ENCODE measurements at places on chromosomes 12 and 14. TPM values are rescaled to one million over a fixed set of nuclear protein-coding genes. Genes with fewer than 3 reads are reported as not detected.
A peak's percentile ranks its signal among the peaks of the same experiment; 100 is the strongest.

DNA sequence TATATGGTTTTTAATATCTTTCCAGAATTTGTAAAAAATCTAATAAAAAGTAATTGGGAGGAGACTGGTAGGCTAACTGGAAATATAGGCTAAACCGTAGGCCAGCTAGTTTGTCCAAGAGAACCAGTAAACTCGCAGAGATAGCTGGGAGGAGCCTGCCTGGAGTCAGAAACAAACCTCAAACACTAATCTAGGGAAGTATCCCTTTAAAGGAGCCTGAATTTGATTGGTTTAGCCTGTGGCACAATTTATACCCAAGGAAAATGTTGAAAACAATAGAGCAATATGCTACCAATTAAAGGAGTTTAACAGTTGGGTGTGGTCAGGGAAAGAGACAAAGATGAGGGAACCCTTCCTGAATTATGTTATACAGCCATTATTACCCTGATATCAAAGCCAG is 109.6 kb downstream of the EML5 start:
- DNase-seq, result no peak

- DNase-seq, result no peak
Measured at GRCh38 chr14:73760598-73761586, 46.7 kb upstream of the PNMA1 start.

GRCh38 chr14:90263748-90264449 is 7.5 kb downstream of the PSMC1 start:
- no peak for DNase-seq

DNA sequence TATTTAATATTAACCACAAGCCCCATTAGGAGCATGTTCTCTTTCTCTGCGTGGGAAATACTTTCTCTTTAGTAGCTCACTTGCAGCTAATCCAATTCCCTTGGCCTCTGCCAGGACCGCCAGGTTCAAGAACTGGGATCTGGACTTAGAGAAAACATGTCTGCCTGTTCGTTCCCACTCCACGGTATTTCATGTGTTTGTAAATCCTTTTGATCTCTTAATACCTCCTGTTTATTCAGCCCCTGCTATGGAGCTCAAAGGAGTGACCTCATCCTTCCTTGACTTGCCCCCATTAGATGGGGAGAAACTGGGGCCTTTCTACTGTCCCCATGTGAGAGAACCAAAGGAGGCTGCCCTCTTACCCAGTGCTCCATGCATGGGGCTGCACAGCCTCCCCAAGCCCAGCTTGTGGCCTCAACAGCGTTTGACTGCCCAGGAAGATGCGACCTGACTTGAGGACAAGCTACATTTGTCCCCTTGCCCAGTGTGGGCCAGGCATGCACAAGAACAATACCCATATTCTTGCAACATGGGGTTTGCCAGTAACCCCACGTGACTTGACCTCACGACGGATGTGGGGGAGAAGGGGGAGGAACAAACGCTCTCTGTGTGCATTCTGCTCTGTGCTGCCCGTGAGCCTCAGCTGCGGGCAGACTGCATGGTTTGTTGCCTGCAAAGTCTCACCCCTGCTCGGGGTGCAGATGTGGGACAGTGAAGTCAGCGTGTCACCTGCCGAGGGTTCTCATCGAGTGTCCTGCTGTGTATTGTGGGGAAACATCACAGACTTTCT is 30.3 kb downstream of the CD9 start:
- peak; percentile 62 for DNase-seq

- DNase-seq, result no peak
Measured at GRCh38 chr14:101335061-101335661, 226.1 kb upstream of the DIO3 start.

DNA sequence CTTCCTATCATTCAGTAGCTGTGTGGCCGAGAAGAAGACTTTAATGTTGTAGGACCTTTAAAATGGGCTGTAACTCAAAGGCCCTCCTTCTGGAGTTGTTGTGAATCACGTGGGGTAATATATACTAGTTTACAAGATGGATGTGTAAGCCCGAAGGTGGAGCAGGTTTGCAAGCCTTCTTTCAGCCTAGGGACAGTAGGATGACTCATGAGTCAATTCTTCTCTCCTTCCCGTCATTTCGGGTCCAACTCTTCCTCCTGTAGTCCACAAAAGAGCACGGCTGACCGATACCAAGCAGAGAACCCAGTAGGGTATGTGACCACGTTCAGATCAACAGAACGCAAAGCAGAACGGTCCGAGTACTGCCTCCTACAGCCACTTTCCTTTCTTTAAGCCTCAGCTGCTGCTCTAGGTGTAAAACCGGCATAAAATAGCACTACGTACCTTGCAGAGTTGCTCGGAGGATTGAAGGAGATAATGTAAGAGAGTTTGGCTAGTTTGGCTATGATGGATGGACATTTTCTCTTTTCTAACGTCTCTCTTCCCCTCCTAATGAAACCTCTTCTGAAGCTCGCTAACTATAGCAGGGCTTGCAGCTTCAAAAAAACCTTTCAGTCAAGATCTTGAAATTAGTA is 1.3 kb upstream of the RASSF3 start:
- peak; percentile 71 for DNase-seq

DNA sequence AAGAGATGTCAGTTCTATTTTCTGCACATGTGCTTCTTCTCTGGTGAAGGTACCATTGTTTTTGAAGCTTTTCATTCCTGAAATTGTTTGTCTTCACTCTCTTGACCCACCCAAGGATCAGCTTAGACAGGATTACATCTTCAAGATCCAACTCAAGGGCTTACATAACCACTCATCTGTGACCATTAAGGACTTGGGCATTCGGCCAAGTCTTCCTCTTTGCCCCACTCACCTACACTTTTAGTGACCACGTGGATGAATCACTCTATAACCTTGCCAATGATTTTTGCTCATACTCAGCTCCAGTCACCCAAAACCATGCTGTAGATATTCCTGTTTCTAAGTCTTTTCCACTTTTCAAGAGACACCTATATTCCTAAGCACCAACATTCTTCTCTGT is 36.5 kb upstream of the SSTR1 start:
- peak; percentile 90 for DNase-seq

DNA sequence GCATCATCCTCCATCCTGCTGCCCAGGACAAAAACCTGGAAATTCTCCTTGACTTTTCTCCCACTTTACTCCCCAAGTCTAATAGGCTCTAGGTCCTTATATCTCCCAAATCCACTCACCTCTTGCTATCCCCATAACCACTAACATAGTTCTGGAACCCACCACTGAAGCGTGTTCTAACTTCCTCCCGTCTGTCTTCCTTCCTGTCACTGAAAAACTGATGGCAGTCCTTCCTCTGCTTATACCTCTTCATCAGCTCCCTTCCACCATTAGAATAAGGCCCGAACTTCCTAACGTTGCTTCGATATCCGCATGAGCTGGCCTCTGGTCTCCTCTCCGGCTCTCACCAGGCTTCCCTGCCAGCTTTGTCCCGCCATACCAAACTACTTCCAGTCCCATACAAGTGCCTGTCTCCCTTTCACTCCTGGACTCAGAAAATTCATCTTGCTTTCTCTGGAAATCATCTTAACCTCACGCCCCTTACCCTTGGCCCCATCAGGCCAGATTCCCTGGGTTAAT is 63.0 kb upstream of the BCL2L14 start:
- DNase-seq, result no peak

- DNase-seq, result no peak
Measured at GRCh38 chr14:67059596-67059995, 129.6 kb upstream of the GARIN2 start.

DNA sequence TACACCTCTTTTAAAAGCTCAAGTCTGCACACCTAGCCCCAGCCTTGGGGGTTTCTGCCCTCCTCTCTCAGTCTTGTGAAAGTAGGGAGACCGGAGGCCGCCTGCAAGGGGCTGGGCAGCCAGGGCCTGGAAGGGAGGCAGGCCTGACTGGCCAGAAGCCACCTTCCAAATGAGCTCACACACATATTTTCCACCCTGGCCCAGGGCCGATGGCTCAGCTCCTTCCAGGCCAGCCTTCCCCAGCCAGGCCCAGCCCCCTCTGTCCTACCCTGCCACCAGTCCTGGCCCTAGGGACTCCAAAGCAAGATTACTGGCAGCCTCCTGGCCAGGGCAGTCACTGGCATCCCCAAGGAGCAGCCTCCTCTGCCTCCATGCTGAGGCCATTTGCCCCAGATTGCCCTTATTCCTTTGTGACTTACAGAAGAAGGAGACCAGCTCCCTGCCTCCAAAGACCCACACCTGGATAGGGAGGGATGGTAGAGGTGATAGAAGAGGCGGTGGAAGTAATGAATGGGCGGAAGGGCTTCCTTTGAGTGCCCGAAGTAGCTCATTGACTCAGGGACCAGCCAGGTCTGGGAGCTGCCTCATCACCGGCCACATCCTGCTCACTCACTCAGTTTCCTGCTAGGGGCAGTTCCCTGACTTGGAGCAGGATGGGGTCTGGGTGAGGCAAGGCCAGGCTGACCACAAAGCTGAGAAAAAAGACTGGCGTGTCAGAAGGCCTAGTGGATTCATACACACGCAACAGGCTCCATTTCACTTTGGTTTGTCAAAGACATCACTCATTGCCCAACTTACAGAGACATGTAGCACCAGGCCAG is 14.8 kb downstream of the MMP14 start:
- DNase-seq, result peak; percentile 92

GRCh38 chr12:89700191-89700810 is 8.3 kb downstream of the ATP2B1 start:
- DNase-seq, result peak; percentile 74

Gene RBM25
- total RNA-seq, result 22.1 TPM

DNA sequence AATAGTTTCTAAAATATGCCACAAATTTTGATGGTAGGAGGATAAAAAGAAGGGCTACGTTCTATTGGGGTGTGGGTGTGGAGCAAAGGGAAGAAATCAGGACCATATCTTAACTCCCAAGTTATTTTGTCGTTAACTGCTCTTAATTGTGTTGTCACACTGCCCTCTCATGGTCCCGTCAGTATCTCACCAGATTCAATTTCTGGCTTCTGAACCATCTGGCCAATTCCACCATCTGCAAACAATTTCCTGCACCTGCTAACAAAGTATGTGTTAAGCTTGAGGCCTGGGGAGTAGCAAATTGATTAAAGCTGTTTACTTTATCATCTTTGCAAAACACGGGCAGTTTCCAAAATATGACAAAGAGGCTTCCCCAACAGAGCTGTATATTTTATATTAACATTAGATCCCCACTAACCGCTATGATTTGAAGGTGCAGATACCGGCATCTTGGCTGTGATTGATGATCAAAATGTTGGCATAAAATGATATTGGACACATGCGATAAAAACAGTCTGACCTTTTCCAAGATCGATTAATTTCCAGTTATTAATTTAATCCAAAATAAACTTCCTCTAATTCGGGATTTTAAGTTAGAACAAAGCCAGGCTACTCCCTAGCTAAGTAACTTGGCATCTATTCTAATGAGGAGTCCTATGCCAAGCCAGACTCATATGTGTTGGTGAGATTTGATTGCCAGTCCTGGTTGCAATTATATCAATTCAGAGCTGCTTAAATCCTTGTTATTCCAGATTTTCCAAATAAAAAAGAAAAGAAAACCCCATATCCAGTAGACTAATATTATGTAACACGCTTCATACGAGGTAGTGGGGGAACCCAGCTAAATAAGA is 6.9 kb upstream of the DNM1L start:
- peak; percentile 62 for DNase-seq

DNA sequence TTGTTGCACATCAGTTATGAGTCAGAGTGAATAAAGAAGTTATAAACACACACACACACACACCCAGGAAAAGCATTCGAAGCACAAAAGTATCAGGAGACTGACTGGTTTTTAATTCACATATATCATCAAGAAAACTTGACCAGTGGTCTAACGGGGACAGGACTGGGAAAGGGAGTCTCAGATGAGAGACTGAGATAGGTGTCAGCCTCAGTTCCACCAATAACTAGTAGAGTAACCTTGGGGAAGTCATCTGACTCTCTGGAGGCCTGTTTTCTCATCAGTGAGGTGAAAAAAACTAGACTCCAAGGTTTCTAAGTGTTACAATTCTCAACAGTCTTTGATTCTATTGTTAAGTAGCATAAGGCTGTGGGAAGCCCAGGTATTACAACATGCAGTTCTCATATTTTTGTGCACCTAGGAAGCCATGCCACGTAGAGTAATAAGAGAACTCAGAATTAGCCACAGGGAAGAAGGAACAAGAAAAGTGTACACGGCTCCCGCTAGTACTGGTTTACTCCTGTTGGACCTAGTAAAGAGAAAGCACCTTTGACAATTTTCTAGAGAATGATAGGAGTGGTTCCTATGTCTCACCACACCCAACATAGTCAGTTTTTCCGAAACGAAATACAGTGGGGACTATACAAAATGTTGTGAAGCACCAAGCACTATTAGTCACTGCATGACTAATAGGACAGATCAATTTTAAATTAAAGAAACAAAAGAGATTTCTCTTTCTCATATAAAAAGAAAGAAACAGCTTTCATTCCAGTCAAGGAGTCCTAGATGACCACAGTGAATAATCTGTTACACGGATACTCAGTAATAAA is 5.0 kb downstream of the PPTC7 start:
- peak; percentile 88 for DNase-seq

Gene TMEM52B
- 6.9 TPM for total RNA-seq

DNA sequence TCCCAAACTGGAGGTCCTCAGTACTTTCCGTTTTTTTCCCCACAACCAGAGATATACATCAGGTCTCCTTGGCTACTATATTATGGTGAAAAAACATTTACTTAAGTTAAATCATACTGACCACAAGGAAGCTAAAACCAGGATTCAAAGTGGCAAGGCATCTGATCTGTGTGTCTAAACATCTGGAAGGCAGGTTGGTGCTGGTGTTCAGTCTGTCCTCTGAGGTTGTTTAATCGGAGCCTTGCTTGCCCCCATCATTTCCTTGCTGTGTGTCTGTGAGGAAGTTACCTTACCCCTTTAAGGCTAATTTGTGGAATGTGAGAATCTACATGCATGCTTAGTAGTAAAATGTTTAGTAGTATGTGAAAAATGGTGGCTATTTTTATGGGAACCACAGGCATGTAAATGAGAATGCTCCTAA is 75.6 kb downstream of the GALNT4 start:
- DNase-seq, result no peak

GRCh38 chr12:13208533-13209435 is 12.3 kb downstream of the EMP1 start:
- no peak for DNase-seq

Gene KRT83
- not detected for total RNA-seq

Gene TAS2R10
- total RNA-seq, result not detected

Gene SMOC1
- total RNA-seq, result 0.10 TPM

DNA sequence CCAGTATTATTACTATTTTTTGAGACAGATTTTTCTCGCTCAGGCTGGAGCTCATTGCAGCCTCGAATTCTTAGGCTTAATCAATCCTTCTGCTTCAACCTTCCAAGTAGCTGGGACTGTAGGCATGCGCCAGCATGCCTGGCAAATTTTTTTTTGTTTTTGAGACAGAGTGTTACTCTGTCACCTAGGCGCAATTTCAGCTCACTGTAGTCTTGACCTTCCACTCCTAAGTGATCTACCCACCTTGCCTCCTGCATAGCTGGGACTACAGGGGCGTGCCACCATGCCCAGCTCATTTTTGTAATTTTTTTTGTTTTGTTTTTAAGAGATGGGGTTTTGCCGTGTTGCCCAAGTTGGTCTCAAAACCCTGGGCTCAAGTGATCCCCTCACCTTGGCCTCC is 15.2 kb downstream of the ERC1 start:
- no peak for DNase-seq

Gene DPY19L2
- total RNA-seq, result 3.6 TPM

- no peak for DNase-seq
Measured at GRCh38 chr14:94686511-94687160, 74.4 kb downstream of the SERPINA3 start.

Gene PLEKHG7
- 0.17 TPM for total RNA-seq

- no peak for DNase-seq
Measured at GRCh38 chr14:37263656-37264236, 66.0 kb downstream of the MIPOL1 start.

All from renal cortical epithelial cell (primary cell).